ENCODE measurements at places on chromosomes 2 and 18.

GRCh38 chr2:223314811-223315210, 262.8 kb downstream of the KCNE4 start:
- no peak for DNase-seq

GRCh38 chr2:98697651-98698337, 33.1 kb downstream of the MGAT4A start:
- no peak for DNase-seq

- no peak for DNase-seq
These were observed 294.5 kb upstream of the REV1 start for GRCh38 chr2:99784282-99784681.

DNA sequence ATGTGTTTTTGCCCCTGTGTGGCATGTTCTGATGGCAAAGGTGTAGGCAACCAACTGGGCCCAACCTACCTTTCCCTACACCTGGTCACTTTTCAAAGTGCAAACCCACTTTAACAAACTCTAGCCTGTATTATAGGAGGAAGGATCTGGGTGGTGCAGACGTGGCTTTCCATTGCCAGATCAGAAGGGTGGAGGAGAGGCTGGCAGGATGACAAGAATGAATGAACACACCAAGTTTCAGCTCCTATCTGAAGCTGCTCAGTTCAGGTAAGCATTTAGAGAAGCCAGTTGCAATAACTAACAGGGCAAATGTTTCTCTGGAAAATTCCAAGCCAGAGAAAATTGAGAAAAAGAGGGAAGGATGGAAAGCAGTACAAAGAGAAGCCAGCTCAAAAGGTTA, 707 bp upstream of the SERPINB7 start:
- DNase-seq = no peak

Measured in stimulated activated CD4-positive, alpha-beta T cell treated with anti-CD3 and anti-CD28 coated beads, Interleukin-1b, Interleukin-23, amount 100 ng/mL, for 24 hours (primary cell).